ENCODE measurements at places on chromosomes 1 and 21.

DNA sequence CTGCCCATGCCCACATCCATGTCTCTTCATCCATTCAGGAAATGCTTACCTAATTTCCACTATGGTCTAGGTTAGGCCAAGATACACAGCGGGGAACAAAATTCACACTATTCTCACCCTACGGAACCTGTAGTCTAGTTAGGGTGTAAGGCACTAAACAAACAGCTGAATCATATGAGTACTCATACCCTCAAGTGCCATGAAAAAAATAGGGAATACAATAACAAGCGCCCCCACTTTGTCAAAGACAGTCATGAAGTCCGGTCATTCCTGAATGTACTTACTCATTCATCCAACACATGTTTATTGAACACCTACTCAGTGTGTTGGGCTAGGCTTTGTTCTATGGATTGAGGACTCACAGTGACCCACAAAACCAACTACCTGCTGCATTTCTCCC is 6.2 kb upstream of the FYB2 start:
- no peak for DNase-seq

GRCh38 chr1:209389258-209389657 is 194.3 kb upstream of the CAMK1G start:
- DNase-seq: peak; percentile 90

DNA sequence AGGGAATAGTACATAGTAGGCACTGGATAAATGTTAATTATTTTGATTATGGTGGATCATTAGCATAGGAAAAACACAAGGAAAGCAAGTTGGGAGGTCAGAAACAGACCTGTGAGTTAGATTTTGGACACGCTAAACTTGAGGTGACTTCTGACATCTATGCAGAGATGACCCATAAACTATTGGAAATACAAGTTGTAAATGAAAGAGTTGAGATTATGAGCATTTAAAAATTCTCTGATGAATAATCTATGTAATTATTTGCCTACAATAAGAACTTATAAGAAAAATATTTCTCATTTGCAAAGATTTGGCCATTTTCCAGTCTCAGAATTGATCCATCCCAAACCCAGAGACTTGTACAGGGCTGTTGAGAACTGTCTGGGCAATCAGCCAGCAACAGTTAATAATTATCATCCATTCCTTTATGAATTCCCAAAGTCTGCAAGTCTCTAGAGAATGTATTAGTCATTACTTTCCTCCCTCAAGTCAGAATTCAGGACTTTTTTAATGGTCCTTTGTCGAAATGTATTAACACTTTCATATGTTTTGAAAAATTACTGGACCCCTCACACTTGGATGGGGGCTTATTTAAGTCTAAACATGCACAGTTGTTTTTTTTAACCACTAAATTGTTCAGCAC is 19.4 kb upstream of the SLAMF6 start:
- DNase-seq: no peak

DNA sequence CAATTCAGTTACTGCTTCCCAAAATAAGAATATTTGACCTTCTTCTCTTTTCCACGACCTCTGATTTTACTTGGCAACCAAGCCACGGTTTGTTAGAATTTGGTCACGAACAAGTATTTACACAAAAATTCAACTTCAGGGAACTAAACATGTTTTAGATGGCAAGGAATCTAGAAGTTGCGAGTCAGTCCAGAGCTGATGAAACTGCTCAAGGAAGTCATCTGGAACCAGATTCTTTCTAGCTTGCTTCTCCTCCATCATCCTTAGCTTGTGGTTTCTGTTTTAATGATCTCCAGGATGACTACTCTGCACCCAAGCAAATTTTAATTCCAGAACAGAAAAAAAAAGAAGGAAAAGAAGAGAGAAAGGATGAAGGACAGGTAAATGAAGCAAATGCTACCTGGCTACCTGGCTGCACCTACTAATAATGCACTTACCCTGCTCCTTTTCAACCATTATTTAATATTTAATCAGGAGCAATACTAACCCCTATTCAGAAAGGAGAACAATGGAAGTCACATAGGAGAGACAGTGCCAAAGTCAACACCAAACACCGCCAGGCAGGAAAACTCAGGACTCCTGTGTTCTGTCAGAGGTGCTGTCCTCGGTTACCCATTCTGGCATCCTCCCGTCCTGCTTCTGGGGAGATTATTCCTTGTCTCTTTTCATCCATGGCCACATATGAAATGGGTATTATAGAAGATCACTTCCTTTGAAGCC is 54.2 kb upstream of the RGS7 start:
- DNase-seq: peak; percentile 5

DNA sequence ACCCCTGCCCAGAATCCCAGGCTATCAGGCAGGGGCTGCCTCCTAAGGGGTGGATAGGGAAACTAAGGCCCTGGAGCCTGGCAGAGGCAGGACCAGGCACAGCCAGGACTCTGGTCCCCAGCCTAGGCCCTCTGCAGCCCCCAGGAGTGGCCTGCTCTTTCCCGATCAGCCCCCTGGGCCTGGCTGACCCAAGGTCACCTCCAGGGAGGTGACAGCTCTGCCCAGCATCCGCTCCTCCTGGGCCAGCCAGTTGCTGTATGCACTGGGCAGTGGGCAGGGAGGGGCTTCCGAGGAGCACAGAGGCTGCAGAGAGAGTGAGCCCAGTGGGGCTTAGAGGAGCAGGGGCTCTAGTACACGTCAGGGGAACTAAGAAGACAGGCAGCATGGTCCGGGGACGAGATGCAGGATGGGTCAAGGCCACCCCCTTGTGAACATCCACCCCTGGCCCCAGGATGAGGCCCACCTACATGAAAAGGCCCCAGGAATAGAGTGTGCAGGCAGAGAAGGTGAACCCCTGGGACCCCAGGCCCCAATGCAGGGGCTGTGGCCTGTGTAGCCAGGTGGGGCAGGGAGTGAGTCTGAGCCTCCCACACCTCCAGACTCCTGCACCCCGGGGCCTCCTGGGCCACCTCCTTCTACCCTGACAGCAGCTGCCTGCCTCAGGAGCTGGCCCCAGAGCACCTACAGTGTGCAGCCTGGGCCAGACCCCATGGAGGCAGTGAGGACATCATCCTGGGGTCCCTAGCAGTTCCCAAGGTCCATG is 32.8 kb downstream of the WNT9A start:
- DNase-seq: no peak

- DNase-seq: no peak
Observed at GRCh38 chr1:212650228-212650627, 41.7 kb downstream of the ATF3 start.

GRCh38 chr1:202850593-202851362 is 38.2 kb downstream of the RABIF start:
- no peak for DNase-seq

DNA sequence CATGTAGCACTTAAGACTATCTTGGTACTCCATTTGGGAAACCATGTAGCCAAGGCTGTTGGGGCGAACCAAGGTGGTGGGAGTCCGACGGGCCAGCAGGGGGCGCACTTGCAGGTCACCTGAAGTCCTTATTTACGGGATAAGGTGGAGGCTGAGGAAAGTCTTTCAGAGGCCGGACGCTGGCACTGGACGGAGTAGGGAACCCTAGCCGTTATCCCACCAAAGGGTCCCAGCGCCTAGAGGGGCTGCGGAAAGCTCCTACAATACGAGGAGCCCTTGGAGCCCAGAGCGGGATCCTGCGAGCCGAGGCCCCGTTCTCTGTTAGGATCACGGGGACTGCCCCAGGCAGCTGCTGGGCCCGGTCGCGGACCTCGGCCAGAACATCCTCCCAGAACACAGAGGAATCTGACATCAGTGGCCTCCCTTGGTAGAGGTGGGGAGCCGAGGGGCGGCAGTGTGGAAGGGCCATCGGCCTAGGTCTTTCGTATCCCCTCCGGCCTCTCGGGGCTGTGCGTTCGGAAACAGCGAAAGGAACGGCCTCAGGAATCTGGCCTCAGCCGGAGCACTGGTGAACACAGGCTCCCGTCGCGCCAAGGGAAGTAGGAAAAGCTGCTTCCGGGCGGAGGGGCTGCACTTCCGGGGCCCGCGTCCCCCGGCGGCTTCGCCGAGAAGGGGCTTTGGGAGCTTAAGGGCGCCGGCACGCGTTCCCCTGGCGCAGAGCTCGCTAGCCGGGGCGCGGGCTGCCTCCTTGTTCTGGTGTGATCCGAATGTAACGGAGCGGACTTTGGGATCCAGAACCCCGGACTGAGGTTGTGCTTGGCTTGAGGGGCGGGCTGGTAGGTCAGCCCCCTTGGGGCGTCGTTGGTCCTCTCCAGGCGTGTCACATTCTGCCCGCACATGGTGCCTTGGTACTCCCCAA is 29.9 kb upstream of the RPTN start:
- peak; percentile 74 for DNase-seq

DNA sequence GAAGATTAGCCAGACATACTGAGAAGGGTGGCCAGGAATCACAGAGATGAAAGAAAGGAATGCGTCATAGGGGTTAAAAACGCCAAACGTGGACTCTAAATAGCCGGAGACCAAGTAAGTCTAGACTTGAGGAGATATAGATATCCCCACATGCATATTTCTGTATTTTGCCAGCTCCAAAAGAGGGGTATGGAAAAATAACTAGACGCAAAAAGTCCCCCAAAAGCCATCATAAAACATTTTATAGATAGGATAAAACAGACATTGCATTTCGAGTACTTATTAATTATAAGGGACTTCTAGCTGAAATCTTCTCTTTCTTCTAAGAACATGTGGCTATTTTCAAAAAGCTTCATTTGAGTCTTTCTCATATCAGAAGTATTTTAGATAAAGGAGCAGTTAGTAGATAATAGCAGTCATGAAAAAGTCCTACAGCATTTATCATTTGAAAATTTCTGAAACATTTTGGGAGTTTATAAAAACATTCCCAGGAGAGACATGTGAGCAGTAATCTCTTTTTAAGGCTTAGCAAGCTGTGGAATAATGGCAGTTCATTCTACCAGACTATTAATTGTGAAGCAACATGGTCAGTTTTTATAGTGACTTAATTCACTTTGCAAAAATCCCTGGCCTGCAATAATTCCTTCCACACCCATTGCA is 6.1 kb downstream of the KIF26B start:
- DNase-seq: no peak

GRCh38 chr1:195618287-195618686 is 990.0 kb downstream of the KCNT2 start:
- no peak for DNase-seq

- no peak for DNase-seq
Observed at GRCh38 chr1:29686012-29686930, 449.9 kb downstream of the PTPRU start.

DNA sequence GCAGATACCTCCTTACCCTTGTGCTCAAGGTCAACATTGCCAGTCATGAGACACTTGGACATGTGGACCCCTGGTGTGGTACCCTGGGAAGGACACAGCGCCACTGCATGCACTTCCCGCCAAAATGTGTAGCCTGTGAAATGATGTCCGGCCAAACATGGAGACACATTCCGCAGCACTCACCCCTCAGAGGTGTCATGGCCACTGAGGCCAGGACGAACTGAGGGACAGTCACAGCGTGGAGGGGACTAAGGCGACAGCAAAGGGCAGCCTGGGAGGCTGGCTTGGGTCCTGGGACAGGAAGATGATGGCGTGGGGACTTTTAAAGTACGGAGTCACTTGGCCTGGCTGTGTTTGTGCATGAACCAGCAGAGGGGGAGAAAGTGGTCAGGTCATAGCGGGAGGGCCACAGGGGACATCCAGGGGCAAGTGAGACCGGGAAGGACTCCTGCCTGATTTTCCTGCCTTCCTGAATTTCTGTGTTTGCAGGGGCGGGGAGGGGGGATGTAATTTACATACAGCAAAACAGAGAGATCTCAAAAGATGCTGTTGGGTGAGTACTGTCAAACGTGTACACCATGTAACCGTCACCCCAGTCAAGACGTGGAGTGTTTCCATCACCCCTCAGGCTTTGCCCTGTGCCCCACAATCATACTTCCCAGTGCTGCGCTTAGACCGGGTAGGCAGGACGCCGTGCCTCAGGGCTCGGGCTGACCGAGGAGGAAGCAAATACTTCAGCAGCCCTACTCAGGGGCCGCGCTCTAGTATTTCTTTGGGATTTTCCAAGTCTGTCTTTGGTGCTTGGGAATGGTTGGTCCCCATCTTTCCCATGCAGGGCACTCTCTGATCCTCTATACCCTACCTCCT is 45.2 kb downstream of the WDR4 start:
- no peak for DNase-seq
